ENCODE measurements at places on chromosomes 3 and 15.
A peak's percentile ranks its signal among the peaks of the same experiment; 100 is the strongest.

- no peaks in the 10 kb centered on the region for H3K27me3 ChIP-seq
- H3K27ac ChIP-seq, result no peak overlapping the region
- H3K4me3 ChIP-seq, result no peak overlapping the region
- DNase-seq, result no peak
- no peaks in the 10 kb centered on the region for H3K36me3 ChIP-seq
Measured at GRCh38 chr3:150077581-150078247, 107.0 kb upstream of the PFN2 start.

DNA sequence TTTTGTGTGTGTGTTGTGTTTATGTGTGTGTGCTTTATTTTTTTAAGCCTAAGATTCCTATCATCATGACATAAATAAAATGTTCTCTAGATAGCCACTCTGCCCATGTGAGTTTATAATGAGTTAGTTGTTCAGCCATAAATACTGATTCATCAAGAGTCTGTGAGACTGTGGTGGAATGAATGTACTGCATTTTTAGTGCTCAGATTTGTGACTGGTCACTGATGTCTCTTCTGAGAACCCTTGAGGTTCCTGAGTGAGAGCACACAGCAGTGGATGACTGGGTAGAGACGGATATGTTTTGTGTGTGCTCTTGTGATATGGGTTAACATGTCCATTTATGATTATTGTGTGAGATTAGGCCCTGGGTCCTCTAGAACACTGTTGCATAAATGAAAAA is 51.2 kb downstream of the SETD5 start:
- no peak for DNase-seq
- H3K4me1 ChIP-seq, result no peaks in the 10 kb centered on the region
- H3K27me3 ChIP-seq, result no peaks in the 10 kb centered on the region
- peaks cover 36% of the 10 kb centered on the region for H3K36me3 ChIP-seq
- H3K4me3 ChIP-seq, result no peak overlapping the region

DNA sequence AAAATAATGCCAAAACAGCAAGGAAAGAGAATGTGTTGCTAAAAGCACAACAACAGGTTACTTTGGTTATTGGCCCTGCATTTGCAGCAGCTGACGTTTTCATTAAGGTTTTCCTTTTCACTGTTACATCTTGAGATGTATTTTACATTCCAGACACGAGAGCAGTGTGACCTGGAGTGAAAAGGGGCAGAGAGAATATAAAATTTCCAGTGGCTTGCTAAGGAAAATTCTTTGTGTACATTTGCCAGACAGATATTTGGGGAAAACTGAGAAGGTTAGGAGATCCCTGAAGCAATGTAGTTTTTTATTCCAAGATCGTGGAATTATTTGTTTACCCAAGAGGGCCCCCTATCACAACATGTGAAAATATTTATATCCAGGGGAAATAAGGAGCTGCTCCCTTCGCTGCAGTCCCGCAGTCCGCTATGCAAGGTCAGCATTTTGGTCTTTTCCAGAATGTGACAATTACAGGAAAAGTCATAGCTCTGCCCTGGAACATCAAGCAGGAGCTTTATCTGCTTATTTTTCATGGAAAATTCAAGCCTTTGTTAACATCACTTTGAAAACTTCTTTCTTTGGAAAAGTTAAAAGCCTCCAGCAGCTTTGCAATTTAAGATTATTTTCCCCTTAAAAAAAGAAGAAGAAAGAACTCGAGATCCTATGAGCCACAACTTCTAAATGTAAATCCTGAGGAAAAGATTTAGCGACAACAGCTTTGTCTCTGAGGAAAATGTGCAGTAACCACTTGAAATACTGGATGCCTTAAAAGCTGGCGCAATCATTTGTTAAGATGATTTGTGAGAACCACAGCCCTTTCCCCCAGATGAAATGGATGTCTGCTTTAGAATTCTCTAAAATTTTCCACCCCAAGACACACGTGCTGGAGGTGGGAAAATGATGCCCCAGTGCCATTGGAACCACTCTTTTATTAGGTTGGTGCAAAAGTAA is 256.4 kb upstream of the TPM1 start:
- H3K4me1 ChIP-seq, result no peaks in the 10 kb centered on the region
- H3K27ac ChIP-seq, result no peak overlapping the region
- H3K4me3 ChIP-seq, result no peak overlapping the region
- DNase-seq, result no peak
- no peaks in the 10 kb centered on the region for H3K36me3 ChIP-seq

DNA sequence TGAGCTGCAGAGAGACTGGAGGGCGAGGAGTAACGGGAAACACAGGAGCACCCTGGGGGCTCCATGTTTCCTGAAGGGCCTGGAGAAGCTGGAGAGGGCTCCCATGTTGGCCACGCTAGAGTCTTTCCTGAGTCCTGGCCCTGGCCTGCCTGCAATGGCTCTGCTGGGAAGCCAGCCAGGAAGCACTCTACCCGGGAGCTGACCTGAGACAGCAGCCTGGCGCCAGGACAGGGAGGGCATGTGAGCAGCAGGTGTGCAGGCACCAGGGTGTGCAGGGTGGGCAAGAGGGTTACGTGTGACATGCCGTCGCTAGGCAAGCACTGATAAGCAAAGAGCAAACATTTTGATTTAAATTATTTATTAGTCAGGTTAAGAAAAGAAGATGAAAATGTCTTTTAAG is 301.4 kb downstream of the OCA2 start:
- no peaks in the 10 kb centered on the region for H3K36me3 ChIP-seq
- no peak for DNase-seq
- no peak overlapping the region for H3K4me3 ChIP-seq
- no peaks in the 10 kb centered on the region for H3K4me1 ChIP-seq
- H3K27ac ChIP-seq, result no peak overlapping the region
- no peaks in the 10 kb centered on the region for H3K27me3 ChIP-seq

- H3K27me3 ChIP-seq, result no peaks in the 10 kb centered on the region
- DNase-seq, result no peak
Measured at GRCh38 chr15:96693990-96694517, 363.6 kb downstream of the NR2F2 start.

DNA sequence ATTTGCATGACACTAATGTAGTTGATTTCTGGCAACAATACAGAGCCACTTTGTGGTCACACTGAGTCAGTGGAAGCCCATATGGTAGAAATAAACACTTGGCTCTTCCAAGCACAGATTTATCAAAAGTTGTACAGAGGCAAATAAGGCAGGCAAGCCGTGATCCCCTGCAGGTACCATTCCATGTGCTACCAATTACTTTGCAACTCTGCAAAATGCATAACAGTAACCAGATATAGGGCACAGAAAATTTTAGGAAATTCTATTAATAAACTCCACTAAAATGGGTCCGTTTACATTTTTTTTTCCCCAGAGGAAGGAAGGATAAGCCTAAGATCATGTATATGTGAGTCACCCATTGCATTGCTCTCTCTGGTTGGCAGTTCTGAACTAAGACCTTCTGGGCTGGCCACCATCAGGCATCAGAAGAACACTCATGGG is 103.1 kb upstream of the PTX3 start:
- H3K27me3 ChIP-seq, result no peaks in the 10 kb centered on the region
- no peak overlapping the region for H3K27ac ChIP-seq
- no peak for DNase-seq
- no peak overlapping the region for H3K4me3 ChIP-seq
- peaks cover 1% of the 10 kb centered on the region for H3K4me1 ChIP-seq

DNA sequence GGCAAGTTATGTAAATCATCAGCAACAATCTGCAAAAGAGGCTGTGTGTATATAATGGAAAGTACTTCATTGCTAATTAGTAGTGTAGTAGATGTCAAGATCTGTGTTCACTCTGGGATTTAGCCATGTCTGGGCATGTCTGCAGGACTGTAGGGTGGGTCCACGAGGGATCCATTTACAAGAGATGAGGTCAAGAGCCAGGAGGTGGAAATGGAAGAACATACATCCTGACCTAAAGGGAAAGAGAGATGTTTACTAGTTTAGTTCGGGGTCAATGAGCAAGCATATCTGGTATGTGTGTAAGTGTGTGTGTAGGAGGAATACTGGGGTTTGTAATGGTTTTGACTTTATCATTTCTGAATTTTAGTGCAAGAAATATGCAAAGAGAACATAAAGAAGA is 171.5 kb upstream of the NANOGP8 start:
- no peak overlapping the region for H3K27ac ChIP-seq
- no peak overlapping the region for H3K4me3 ChIP-seq
- H3K4me1 ChIP-seq, result peaks cover 1% of the 10 kb centered on the region
- no peak for DNase-seq

- no peak for DNase-seq
- H3K27ac ChIP-seq, result no peak overlapping the region
- H3K4me1 ChIP-seq, result no peaks in the 10 kb centered on the region
- H3K27me3 ChIP-seq, result no peaks in the 10 kb centered on the region
- no peaks in the 10 kb centered on the region for H3K36me3 ChIP-seq
Measured at GRCh38 chr3:14230729-14231128, 52.1 kb downstream of the LSM3 start.

DNA sequence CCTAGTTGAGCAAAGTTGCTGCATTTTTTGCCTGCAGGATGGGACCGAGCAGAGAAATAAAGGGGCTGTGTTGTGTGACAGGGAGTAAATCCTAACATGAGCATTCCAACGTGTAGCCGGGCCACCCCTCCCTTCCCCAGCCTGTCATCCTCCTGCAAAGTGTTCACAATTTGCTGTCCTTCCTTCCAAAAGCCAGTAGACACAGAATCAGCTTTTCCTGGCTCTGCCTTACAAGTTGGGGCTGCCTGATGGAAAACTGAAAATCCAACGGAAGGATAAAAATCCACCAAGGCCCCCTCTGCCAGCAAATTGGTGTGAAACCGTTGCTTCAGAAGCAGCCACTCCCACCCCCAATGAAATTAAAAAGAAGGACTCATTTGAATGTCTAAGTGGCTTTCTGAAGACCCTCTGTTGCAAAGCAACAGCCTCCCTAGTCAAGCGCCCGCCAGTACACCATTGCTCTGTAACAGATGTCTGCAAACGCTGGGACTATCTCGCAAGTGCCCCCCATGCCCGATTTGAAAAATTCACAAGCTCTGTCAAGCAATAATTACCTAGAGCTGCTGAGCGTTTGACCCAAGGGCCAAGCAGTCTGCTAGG is 665 bp downstream of the FRMD4B start:
- H3K27me3 ChIP-seq, result peaks cover 4% of the 10 kb centered on the region
- peaks cover 2% of the 10 kb centered on the region for H3K4me1 ChIP-seq
- no peaks in the 10 kb centered on the region for H3K36me3 ChIP-seq
- DNase-seq, result no peak

GRCh38 chr3:24048843-24049242 is 103.8 kb downstream of the NR1D2 start:
- no peaks in the 10 kb centered on the region for H3K4me1 ChIP-seq
- no peaks in the 10 kb centered on the region for H3K36me3 ChIP-seq

DNA sequence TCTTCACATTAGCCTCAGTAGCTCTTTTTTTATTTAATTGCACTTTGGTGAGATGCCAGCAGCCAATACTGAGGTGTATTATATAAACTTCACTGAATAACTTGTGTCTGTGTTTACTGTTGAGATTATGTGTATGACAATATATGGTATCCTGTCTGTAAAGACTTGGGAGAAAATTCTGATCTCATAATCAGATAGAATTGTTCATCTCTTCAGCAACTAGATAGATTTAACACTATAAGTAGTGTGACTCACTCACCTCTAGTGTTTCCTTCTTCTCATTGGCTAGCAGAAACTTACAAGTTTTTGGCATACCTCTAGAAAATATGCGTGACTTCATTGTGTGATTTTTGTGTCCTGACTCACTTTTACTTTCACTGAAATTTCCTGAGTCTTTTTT is 67.6 kb upstream of the TGFBR2 start:
- H3K4me1 ChIP-seq, result no peaks in the 10 kb centered on the region
- no peak overlapping the region for H3K27ac ChIP-seq
- no peak overlapping the region for H3K4me3 ChIP-seq
- no peak for DNase-seq
- H3K27me3 ChIP-seq, result no peaks in the 10 kb centered on the region

- H3K36me3 ChIP-seq, result no peaks in the 10 kb centered on the region
- no peaks in the 10 kb centered on the region for H3K27me3 ChIP-seq
- H3K4me3 ChIP-seq, result no peak overlapping the region
- no peak overlapping the region for H3K27ac ChIP-seq
- H3K4me1 ChIP-seq, result no peaks in the 10 kb centered on the region
- no peak for DNase-seq
Measured at GRCh38 chr3:127431066-127431465, 143.2 kb upstream of the PRR20G start.

- no peak overlapping the region for H3K27ac ChIP-seq
- DNase-seq, result no peak
Measured at GRCh38 chr3:120689395-120689794, 7.4 kb upstream of the HGD start.

- H3K4me3 ChIP-seq, result no peak overlapping the region
- H3K27ac ChIP-seq, result no peak overlapping the region
- H3K4me1 ChIP-seq, result no peaks in the 10 kb centered on the region
- no peaks in the 10 kb centered on the region for H3K27me3 ChIP-seq
- no peaks in the 10 kb centered on the region for H3K36me3 ChIP-seq
Measured at GRCh38 chr15:80662757-80663553, 32.2 kb upstream of the ABHD17C start.

DNA sequence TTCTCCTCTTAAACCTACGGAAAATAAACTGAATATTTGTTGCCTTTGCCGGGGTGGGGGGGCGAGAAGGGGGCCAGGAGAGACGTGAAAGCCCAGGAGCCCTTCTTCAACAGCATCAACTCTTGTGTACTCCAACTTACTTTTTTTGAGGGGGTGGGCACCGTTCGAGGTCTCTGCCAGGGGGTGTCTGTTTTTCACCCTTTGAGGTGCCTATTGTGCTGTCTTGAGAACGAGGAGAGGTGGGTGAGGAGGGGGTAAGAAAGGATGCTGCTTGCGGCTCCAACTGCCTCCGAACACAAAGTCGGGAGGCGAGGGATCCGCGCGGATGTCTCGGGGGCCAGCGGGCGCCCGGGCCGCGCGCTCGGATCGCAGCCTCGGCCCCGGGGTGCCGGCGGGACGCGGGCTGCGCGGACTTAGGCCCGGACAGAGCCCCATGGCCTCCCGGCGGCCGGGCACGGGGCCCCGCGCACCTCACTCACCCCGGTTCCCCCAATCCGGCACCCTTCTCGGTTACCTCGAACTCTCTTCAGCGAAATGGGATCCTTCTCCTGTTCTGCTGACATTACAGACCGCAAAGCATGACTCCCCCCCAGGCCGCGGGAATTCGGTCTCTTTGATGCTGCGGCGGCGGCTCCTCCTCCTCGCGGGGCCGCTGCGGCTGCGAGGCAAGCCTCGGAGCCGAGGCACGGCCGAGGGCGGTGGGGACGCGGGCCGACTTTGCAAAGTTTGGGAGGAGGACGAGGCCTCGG is 650 bp downstream of the PYGO1 start:
- DNase-seq, result no peak
- no peaks in the 10 kb centered on the region for H3K36me3 ChIP-seq
- peak overlapping the region; percentile 34 for H3K4me3 ChIP-seq
- no peak overlapping the region for H3K27ac ChIP-seq

GRCh38 chr3:152269056-152269830 is 514 bp downstream of the MBNL1 start:
- no peaks in the 10 kb centered on the region for H3K27me3 ChIP-seq
- no peak overlapping the region for H3K27ac ChIP-seq
- no peak for DNase-seq
- peak overlapping the region; percentile 95 for H3K4me3 ChIP-seq
- no peaks in the 10 kb centered on the region for H3K4me1 ChIP-seq

Measured in iPS DF 6.9 (cell line).